Dermis blood vessel endothelial cell (primary cell): ENCODE measurements at places on chromosomes 1 and 21. TPM values are rescaled to one million over a fixed set of nuclear protein-coding genes. Genes with fewer than 3 reads are reported as not detected.

FBXO2 gene
- 1.7 and 1.9 TPM in 2 replicates for total RNA-seq

SPRR4 gene
- not detected in 2 replicates for total RNA-seq

PRRX1 gene
- total RNA-seq, result 0.17 and 0.37 TPM in 2 replicates

GRCh38 chr1:116178837-116179236 lies 67.6 kb downstream of the MAB21L3 start:
- DNase-seq, result no peak

- DNase-seq, result no peak
Measured at GRCh38 chr1:238141353-238141752, 250.6 kb upstream of the ZP4 start.

- DNase-seq, result no peak
Measured at GRCh38 chr1:213486488-213486887, 435.4 kb downstream of the RPS6KC1 start.
